Caudate nucleus (tissue), 63 donors: ENCODE measurements at places on chromosomes 5 and 9.

DNA sequence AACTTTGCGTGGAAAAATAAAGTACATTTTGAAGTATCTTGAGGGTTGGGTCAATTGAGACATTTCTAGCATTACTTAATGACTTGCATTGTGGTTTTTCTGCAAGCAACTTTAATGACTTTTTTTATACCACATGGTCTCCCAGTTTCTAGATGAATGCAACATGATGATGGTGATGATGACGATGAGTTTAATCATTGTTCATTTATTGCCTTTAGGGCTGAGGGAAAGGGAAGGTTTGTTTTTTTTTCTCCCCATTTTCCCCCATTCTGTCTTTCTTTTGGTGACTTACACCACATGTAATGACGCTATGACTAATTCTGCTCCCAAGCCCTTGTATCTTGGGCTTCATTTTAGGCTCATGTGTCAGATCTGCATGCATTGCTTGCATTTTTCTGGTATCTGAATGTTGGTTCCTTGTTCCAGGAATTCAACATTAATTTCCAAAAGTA, 57.7 kb upstream of the NXNL2 start:
- no peak for DNase-seq

DNA sequence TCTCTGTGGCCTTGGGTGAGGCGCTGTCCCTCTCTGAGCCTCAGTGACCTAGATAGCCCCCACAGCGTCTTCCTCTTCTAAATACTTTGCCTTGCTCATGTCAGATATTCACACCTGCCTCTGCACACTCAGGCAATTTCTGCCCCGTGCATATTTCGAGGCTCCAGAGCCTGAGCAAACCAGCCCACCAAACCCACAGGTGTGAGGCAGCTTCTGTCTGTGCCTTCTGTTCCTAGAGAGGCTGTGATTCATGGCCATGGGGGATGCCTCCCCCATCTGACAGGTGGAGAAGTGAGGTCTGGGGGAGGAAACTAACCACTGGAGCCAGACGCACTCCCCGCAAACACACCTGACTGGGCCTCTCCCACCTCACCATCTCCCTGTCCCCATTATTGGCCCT, 42.7 kb upstream of the CPLX2 start:
- no peak for DNase-seq

DNA sequence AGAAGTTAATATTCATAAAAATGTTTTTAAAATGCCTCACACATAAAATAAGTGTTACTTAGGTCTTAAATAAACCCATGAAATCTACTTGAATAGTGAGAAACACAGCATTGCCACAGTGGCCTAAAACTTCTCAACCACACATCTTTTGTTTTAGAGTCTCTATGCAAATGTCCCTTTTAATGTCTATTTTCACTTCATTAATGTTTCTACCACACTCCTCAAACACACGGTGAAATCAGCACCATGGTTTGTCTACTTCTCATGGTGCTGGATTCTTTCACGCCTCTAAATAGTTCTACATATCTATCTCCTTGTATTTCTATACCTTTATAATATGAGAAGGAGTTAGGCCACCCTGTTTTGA, 111.2 kb downstream of the EDIL3 start:
- DNase-seq = no peak

GRCh38 chr5:180990086-180990881, 1.6 kb downstream of the BTNL3 start:
- no peak for DNase-seq

DNA sequence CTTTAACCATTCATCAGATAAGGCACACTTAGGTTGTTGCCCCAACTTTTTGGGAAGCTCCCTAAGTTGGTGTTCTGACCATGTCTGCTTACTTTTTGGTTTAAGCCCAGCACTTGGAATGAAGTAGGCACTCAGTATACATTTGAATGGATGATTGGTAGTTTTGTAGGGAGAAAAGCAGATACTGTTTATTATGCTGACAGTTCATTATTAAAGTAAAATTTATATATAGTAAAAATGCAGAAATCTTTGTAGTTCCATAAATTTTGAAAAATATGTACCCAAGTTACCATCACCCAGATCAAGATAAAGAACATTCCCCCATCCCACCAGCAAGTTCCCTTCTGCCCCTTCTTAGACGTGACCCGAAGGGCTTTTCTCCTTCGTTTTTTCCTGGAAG, 35.4 kb downstream of the PRKACG start:
- no peak for DNase-seq
